ENCODE measurements at places on chromosomes 6 and 20. TPM values are rescaled to one million over a fixed set of nuclear protein-coding genes. Genes with fewer than 3 reads are reported as not detected.

ENPP1 gene
- 11.1 TPM for total RNA-seq

FAM209A gene
- not detected for total RNA-seq

- no peak for ATAC-seq
Observed at GRCh38 chr6:138239774-138240173, 21.5 kb upstream of the PBOV1 start.

DNA sequence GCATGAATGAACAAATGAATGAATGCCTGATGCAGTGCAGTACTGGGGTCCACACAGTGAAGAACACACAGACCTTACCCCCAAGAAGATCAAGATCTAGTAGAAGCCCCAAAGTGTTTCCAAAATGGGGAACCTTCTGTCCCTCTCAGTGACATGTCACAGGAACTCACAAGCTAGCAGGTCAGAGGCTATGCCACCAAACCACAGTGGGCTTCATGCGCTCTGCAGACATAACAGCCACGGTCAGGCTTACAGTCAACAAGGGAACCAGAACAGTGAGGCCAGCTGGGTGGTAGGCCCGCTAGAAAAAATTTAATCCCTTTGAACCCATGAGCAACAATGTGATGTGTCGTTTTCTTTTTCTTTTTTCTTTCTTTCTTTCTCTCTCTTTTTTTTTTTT, 20.2 kb upstream of the ARFGEF2 start:
- no peak for ATAC-seq

GRCh38 chr20:51190783-51191180, 167.9 kb upstream of the KCNG1 start:
- no peak for ATAC-seq

CST5 gene
- total RNA-seq: 1.9 TPM

DNA sequence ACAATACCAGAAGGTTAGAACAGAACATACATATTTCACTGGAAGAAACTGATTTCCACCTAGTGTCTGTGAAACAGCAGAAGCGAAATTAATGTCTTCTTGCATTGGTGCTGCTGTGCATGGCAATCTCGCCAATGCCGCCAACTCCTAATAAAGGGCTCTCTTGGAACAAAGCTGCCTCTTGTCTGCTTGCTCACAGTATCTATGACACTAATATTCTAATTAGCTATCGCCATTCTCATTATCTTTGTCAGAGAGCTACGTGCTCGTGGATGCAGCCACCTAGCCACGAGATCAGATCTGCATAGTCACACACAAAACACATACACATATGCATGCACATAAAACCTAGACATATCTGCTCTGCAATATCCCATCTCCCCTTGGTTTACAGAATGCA, 145.9 kb upstream of the OLIG3 start:
- no peak for ATAC-seq

FOXF2 gene
- 102 TPM for total RNA-seq

DNA sequence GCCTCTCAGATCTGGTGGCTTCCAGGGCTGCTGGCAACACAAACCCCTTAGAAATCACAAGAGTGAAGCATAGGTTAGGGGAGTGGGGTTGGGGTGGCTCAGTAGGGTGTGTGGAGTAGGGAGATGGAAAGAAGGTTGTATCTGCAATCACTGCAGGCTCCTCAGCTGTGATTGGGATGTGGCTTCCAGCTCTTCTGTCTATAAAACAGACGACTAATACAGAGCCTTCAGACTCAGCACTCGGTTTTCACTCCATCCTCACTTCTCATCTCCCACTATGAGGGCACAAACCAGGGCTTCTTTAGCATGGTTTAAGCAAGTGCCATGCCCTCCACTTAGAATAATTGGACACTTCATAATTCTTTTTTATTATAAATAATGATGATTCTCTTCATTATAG, 46.4 kb upstream of the CAP2 start:
- no peak for ATAC-seq

KIAA0408 gene
- total RNA-seq: 26.0 TPM

C6orf62 gene
- total RNA-seq: 49.8 TPM

SLC35F1 gene
- 7.4 TPM for total RNA-seq

DNA sequence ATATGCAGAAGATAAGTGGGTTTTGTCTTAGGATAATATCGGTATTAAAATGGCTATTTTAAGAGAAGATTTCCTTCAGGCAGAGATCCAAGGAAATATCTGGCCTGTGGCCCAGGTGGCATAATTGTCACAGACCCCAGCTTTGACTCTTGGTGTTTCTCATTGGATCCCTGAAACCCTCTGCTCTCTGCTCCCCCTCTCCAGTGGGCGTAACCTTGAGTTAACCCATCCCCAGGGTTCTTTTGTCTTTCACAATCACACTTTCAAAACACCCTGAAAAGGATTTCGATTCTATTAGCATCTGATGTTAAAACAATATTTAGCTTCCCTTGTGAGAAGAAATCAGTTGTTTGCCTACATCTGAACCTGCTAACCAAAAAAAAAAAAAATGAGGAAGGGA, 7.2 kb downstream of the SSTR4 start:
- no peak for ATAC-seq

DNA sequence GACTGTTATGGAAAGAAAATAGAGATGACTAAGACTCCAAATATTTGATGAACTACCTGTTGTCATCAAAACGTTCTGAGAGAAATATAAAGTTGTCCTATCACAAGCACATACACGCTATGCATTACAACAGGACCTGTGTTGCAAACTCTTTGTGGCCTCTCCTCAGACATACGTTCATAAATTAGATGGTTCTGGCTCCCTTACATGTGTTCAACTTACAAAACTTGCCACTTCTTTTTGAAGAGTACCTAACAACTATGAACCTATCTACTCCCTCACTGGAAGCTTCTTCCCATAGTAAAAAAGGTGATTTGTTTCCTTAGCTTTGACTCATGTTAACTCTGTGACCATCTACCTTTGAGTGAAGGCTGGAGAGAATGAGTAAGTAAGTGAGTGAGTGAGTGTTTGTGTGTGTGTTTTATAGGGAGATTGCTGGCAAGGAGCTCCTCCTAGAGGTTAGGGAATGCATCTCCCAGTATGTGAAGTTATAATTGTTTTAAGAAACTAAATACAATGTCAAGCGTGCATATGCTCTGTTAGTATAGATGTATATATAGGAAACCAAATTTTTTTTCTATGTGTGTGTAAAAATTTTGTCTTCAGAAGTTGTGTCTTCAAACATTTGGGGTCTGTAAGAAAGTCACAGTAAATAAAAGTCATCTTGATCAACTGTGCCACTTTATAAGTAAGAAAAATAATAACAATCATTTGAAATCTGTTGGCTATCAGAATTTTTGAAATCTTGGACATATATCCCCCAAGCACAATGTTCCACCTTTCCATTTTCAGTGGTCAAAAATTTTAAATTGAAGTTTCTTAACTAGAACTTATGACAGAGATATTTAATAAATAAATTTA, 1211.1 kb upstream of the GJE1 start:
- ATAC-seq: peak; percentile 48

- ATAC-seq: no peak
Observed at GRCh38 chr6:28523241-28523622, 2.4 kb upstream of the GPX5 start.

- ATAC-seq: no peak
Observed at GRCh38 chr6:37713529-37714119, 15.9 kb upstream of the MDGA1 start.

- peak; percentile 95 for ATAC-seq
Observed at GRCh38 chr20:14337400-14338171, at the start of gene FLRT3. Gene FLRT3, minus strand, starts transcription at chr20:14337612. Its CDS starts 10,106 bp downstream, at chr20:14327506.

- no peak for ATAC-seq
Observed at GRCh38 chr6:108083349-108083748, 8.8 kb upstream of the OSTM1 start.

GRCh38 chr6:43223175-43223574, 6.1 kb downstream of the DNPH1 start:
- ATAC-seq: no peak

- no peak for ATAC-seq
Observed at GRCh38 chr20:34131491-34131890, 19.4 kb upstream of the EIF2S2 start.

- no peak for ATAC-seq
Observed at GRCh38 chr20:21303872-21304586, 898 bp downstream of the XRN2 start.

DNA sequence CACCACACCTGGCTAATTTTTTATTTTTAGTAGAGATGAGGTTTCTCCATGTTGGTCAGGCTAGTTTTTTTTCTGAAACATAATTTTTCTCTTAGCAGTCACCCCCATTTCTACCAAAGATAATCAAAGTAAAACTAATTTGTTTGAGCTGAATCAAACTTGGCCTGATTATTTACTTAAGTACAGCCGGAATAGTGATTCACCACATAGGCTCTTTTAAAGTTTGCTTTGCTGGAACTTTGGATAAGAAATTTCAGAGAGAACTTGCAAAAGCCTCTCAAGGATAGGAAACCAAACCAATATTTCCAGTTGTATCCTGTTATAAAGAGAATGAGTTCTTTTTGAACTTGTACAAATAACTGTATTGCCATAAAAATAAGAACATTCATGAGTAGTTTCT, 105.0 kb upstream of the SYNCRIP start:
- no peak for ATAC-seq

DNA sequence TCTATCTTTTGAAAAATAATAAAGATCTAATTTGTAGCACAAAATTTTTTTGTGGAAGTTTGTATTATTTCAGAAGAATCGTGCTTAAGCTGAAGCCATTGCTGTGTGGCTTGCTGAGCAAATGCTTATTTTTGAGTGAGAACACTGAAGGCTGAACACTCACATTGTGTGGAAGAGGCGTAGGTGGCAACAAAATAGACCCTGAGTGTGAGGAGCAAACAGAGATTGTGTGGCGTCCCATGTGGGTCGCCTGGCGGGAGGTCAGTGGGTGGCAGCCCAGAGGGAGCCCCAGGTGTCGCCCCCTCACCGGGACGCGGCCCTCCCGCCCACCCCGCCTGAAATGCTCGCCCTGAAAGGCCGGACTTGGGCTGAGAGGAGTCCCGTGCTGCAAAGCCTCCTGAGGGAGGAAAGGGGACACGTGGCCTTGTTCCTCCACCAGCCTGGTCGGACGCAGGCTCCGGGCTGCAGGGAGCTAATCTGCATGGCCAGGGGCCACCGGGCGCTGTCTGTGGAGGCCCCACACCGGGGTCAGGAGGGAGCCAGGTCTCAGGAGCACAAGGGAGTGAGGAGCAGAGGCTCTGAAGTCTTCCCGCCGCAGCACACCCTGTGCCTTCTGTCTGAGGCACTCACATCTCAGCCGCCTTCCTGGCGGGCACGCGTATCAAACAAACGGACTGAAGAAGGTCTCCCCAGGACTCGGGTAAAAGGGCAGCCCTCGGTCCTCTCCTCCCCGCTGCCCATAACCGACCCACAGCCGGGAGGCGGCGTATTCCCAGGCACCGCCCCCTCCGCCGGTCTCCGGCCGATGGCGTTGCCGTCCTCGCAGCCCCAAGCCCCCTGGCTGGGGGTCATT, 15.9 kb downstream of the DDO start:
- peak; percentile 45 for ATAC-seq

ARHGAP40 gene
- total RNA-seq: not detected

- ATAC-seq: peak; percentile 39
Observed at GRCh38 chr6:142784344-142784743, 160.6 kb downstream of the HIVEP2 start.

DNA sequence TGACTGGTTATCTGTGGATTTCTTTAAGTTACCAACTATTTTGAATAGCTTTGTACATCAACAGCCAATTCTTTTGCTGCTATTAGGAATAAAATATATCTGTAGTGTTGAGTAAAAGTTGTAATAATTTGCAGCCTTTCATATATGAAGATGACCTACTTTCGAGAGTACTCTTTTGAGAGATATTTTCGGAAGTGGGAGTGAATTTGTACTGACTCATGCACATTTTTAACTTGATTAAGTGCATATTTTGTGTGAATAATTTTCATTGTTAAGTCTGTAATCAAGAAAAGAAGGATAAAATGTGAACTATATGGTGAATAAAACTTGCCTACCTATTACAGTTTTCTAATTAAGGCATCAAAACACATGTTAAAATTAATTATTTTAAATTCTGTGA, 51.9 kb downstream of the L3MBTL3 start:
- no peak for ATAC-seq

GRCh38 chr6:125370343-125370742, 68.6 kb upstream of the HDDC2 start:
- ATAC-seq: no peak

- no peak for ATAC-seq
Observed at GRCh38 chr6:159008656-159009288, 8.8 kb upstream of the RSPH3 start.

DNA sequence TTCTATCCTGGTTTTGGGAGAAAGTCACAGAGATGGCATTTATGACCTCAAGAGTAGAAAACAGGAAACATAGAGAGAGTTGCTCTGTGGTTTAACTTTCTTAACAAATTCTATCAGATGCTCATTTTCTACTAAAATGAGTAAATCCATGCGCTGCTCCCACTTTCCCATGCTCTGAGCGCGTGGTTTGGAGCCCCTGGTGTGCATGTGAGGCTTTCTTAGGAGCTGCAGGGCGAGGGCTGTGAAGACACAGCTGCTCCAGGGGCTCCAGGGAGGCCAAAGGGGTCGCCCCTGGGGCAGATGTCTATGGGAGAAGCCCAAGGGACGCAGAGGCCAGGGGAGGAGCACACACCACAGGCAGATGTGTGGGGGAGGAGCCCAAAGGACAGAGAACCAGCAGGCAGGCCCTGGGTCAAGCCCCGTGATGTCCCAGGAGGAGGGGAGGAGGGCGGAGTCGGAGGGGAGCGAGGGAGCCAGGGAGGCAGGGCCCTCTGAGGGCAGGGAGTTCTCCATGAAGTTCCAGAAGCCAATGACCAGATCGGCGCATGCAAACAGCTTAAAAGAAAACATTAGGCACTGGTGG, 122.9 kb downstream of the IRF4 start:
- ATAC-seq: no peak

- no peak for ATAC-seq
Observed at GRCh38 chr6:42153921-42154320, 11.5 kb upstream of the C6orf132 start.

- ATAC-seq: no peak
Observed at GRCh38 chr20:38190936-38191371, 25.9 kb upstream of the TGM2 start.

DNA sequence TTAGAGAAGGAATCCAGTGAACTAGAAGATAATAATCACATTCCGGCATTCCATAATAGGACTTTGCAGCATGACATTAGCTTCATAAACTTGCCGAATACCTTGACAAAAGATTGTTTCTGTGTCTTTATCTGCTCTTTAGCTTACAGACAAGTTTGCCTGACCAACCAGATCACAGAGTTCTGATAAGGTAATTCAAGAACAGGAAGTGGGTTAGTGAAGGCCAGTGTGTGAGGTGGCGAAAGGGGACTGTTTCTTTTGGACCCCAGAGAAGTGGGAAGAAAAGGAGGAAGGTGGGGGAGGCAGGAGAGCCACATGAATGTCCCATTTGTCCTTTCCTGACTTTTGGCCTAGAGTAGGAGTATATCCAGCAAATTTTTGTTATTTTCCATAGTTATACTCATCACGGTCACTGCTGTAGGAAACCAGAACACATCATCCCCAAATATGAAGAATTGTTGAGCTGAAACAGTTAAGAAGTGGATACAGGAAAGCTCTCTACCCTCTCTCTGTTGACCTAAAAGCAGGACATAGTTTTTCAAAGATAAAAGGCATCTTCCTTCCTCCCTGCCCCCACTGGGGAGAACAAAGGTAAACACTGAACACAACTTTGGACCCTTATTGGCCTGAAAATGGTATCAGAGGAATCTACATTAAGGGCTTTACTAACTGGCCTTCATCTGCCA, 72.4 kb upstream of the TNFAIP3 start:
- no peak for ATAC-seq

ARMH2 gene
- total RNA-seq: 0.54 TPM

Measured in gastroesophageal sphincter (tissue), 4 donors.